ENCODE measurements at places on chromosomes 12 and 14.

DNA sequence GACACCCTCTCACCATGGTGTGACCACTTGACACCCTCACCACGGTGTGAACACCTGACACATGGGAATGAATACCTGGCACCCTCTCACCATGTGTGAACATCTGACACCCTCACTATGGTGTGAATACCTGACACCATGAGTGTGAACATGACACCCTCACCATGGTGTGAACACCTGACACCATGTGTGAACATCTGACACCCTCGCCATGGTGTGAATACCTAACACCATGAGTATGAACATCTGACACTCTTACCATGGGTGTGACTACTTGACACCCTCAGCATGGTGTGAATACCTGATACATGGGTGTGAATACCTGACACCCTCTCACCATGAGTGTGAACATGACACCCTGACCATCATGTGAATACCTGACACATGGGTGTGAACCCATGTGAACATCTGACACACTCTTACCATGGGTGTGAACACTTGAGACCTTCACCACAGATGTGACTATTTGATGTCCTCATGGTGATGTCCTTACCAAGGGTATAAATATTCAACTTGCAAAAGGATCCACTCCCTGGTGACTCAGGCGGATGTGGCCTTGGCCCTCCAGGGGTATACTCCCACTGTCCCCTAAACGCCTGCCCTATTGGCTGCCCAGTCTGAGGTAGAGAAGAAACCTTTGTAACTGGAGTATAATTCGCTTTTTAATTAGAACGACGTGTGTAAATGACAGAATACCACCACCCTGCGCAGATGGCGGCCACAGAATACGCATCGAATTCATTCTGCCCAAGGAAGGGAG, 29.1 kb downstream of the RFLNA start:
- no peak for DNase-seq

GRCh38 chr14:46769292-46769691, 117.7 kb upstream of the RPL10L start:
- DNase-seq = no peak

GRCh38 chr12:107666009-107666408, 19.6 kb upstream of the PWP1 start:
- no peak for DNase-seq

DNA sequence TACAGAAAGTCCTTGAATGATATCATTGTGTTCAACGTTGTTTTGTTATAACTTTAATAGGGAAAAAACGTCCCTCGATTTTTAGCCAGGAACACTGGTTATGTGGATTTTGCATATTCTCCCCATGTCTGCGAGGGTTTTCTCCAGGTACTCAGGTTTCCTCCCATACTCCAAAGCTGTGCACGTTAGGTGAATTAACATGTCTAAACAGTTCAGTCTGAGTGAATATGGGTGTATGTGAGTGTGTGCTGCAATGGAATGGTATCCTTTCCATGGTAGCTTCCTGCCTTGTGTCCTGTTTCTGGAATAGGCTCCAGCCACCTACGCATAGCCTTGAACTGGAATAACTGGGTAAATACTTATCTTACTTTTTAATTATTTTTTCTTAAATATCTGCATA, 810.8 kb upstream of the ATXN7L3B start:
- DNase-seq = no peak

GRCh38 chr12:119666226-119666795, 1.6 kb upstream of the PRKAB1 start:
- DNase-seq = no peak

DNA sequence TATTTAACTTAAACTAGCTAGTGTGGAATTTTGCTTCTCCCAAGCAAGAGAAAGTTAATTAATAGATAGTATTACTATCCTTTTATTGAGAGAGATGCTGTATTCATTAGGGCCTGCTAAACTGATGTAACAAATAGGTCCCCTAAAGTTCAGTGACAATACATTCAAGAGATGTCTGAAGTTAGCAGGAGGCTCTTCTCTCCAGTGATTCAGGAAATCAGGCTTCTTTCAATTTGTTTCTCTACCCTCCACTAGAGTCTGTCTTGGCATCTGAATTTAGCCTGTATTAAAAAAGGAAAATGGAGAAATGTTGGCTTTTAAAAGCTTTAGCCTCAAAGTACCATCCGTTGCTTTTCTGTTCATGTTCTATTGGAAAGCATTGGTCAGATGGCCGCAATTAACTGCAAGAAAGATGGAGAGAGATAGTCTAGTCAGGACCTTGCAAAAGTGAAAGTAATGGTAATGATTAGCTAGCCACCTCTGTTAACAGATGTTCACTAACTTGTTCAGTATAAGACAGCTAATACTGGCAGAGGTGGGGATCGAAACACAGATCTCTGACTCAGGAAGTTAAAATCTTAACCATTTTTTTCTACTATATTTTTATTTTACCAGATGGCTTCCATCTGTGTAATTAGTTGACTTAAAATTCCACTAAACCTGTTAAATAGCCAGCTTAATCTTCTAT, 786.8 kb downstream of the TMTC2 start:
- DNase-seq = no peak

DNA sequence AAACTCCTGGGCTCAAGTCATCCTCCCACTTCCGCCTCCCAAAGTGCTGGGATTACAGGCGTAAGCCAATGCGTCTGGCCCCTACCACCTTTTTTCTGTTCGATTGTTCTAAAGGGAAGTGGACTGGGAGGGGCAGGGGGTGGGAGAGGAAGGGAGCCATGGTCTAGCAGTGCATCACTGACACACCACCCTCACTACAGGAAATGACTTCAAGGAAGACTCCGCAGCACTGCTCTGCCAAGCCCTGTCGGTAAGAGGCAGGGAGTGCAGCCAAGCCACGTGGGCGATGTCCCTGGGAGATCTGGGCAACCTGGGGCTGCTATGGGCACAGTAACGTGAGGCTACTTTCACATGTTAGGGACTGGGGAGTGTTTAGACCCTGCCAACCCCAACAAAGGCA, 18.0 kb downstream of the LRRC74A start:
- peak; percentile 21 for DNase-seq

GRCh38 chr12:27151479-27151878, 69.1 kb upstream of the C12orf71 start:
- no peak for DNase-seq

- no peak for DNase-seq
These were observed 21.9 kb upstream of the FAIM2 start for GRCh38 chr12:49925433-49926204.

DNA sequence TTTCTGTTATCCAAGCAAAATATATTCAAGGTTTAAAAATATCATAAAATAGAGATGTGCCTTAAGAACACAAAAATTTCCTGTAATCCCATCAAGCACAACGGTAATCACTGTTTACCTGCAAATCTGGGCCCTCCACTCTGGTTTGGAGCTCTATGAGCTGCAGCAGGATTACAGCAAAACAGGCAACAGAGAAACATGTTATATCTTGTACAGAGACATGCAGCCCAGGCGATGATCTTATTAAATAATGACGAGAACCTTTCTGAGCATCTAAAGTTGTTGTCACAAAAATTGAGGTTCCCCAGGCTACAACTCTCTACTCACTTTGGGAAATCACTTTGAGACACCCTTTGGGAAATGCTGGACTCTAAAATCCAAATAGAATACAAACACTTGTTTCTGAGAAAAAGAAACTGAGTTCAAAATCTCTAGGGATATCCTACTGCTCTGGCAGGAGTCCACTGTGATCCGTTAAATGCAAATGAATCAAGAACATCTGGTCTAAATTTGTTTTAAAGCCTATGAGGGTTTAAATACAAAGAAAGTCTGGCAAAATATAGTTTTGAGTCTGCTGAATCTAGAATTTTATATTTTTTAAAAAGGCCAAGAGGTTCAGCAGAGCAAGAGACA, 36.3 kb downstream of the STON2 start:
- DNase-seq = no peak

DNA sequence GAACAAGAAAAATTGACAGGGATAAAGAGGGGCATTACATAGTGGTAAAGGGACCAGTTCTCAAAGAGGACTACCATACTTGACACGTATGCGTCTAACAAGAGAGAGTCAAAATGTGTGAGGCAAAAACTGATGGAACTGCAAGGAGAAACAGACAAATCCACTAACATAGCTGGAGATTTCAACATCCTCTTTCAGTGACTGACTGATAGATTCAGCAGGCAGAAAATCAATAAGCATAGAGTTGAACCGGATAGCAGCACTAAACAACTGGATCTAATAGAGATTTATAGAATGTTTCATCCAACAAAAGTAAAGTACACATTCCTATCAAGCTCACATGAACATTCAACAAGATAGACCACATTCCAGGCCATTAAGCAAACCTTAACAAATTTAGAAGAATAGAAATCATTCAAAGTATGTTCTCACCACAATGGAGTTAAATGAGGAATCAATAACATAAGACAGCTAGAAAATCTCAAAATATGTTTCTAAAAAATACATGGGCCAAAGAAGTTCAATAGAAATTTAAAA, 16.1 kb upstream of the CRACR2A start:
- DNase-seq = no peak

DNA sequence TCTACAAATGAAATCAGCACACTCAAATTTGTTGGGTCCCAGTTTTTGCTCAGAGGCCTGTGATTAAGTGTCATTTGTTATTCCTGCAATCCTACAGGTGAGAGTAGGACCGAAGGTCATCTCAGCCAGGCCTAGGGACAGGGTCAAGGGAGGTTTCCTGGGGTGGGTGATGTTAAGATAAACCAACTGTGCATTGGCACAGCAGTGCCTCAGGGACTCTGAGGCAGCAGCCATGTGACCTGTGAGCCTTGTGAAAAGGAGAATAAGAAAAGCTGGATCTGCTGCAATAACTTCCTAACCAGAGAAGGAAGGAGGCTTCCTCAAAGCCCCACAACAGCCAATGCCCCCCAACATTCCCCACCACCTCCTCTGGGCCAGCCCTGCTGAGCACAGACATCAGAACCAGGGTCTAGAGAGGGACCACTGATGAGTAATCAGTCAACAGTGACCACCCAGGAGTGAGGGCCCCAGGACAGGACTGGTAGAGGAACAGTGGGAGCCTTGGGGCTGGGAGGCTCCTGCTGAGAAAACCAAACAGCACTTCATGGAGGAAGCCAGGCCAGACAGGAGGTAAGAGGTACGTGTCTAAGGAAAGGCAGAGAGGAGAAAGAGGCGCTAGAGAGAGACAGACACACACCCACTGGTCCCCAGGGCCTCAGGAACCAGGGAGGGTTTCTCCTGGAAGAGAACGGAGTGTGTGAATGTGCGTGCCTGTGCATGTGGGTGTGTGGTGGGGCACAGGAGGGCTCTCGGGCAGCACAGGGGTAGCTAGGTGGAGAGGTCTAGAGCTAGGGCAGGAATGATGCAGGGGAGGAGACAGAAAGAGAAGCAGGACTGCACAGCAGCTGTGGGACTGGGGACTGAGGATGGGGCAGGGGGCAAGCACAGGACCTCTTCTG, 82.4 kb downstream of the ITPK1 start:
- DNase-seq = no peak

GRCh38 chr12:13801543-13801942, 179.9 kb downstream of the GRIN2B start:
- no peak for DNase-seq

DNA sequence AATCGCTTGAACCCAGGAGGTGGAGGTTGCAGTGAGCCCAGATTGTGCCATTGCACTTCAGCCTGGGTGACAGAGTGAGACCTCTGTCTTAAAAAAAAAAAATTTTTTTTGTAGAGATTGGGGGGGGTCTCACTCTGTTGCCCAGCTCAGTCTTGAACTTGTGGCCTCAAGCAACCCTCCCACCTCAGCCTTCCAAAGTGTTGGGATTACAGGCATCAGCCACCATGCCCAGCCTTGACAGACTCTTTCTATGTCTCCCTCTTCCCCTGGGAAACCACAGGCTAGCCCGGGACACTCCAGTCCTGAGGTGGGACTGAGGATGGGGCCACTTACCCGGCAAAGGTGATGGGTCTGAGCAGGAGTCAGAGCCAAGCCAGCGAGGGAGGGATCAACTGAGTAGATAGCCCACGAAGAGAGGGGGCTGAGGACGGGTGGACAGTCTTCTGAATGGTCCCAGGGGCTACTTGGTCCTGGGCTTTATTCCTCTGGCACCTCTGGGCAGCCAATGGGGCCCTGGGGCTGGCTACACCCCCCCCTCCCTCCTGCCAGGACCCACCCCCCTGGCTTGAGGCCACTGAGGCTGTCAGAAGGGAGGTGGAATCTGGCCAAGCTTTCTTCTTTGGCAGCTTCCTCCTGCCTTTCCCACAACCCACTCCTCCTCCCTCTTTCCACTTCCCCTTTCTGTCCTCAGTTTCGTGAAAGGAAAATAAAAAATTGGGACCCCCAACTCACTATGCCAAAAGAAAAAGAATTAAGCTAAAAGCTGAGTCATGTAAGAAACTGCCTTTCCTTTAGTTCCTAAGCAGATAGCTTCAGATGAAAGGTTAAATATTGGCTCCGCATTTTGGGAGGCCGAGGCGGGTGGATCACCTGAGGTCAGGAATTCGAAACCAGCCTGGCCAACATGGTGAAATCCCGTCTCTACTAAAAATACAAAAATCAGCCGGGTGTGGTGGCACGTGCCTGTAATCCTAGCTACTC, at the start of gene SDS:
TSS of gene SDS (minus strand) at position 453 of the 981 bp plus-strand sequence. CDS start 4,179 bp downstream, outside the sequence.
- DNase-seq = no peak

DNA sequence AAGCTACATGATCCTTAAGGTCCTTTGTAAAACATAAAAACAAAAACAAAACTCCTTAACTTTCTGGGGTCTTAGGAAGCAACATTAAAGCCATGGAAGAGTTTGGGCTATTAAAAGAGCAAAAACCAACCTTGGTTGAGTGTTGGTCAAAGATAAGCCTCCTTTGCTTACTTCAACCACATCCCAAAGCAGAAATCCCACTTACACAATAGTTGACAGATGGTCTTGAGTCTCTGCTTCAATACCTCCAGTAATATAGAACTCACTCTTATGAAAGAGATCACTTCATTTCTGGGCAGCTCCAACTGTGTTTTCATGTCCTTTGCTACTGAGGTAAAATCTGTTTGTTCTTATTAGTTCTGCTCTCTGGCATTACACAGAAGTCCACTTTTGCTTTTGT, 125.8 kb downstream of the SLC38A4 start:
- DNase-seq = no peak

DNA sequence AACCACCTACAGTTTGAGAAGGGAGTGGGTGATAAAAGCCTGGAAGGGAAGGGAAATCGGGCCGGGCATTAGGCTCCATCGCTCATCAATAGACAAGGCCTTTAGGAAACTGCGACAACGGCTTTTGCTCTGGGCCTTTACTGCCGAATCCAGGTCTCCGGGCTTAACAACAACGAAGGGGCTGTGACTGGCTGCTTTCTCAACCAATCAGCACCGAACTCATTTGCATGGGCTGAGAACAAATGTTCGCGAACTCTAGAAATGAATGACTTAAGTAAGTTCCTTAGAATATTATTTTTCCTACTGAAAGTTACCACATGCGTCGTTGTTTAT, 261 bp upstream of the RNU7-1 start:
- no peak for DNase-seq

- no peak for DNase-seq
These were observed 1.5 kb upstream of the NANOG start for GRCh38 chr12:7787574-7788293.

- DNase-seq = peak; percentile 3
These were observed 47.2 kb downstream of the PTPRB start for GRCh38 chr12:70590051-70590450.

All from stimulated activated CD4-positive, alpha-beta T cell treated with anti-CD3 and anti-CD28 coated beads, Interleukin-1b, Interleukin-23, amount 100 ng/mL, for 1 hour (primary cell).